ENCODE measurements at places on chromosomes 5 and 9.

- no peak for DNase-seq
Observed at GRCh38 chr9:93156475-93157008, 22.5 kb upstream of the NINJ1 start.

DNA sequence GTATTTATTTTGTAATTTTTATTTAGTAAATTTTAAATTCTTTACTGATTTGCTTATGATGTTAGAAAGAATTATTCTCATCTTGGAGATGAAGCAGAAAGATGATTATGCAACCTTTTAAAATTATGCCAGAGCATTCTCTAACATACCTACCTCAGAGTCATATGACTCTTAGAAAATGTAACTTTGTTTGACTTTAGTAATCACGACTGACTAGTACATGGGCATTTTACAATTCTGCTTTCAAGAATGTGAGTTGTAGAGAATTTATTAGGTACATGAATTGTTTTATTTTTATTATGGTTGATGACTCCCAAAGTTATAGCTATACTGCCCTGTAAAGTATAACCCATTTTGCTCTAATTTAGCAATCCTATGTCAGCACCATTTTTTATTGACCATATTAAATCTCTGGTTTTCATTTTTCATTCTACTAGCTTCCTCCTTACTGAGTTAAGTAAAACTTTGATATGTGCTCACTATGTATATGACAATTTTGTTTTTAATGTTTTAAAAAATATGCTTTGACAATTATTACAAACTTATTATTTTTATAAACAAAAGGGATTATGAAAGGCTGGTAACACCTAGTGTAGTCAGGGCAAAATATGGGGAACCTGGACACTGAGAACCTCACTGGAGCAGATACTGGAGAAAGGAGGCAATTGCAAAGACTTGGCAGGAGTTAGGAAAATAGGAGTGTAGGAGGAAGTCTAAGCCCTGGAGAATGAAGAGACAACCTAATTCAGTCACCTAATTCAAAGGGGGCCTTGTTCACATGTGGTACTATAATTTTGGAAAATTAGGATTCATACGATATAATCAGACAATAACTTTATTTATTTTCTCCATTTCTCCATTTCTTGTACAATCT, 249.7 kb upstream of the DAB2 start:
- DNase-seq = no peak

- no peak for DNase-seq
Observed at GRCh38 chr9:93172666-93173364, 11.1 kb upstream of the WNK2 start.

DNA sequence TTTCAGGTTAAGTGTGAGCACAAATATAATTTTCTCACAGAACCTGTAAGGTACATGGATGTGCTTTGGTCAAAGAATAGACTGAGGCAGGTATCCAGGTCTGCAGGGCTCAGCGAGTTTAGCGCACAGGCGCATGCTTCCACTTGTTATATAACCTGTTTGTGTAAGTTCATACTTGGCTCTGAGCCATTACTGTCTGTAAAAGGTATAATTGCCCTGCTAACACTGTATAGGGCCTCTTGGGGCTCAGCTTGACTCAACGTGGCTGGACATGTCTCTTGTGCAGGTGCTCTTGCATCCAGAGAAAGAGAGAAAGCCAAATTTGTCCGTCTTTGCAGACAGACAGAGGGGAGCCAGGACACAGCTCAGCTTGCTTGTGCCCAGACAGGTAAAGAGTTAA, 759.6 kb downstream of the MTRR start:
- DNase-seq = no peak

DNA sequence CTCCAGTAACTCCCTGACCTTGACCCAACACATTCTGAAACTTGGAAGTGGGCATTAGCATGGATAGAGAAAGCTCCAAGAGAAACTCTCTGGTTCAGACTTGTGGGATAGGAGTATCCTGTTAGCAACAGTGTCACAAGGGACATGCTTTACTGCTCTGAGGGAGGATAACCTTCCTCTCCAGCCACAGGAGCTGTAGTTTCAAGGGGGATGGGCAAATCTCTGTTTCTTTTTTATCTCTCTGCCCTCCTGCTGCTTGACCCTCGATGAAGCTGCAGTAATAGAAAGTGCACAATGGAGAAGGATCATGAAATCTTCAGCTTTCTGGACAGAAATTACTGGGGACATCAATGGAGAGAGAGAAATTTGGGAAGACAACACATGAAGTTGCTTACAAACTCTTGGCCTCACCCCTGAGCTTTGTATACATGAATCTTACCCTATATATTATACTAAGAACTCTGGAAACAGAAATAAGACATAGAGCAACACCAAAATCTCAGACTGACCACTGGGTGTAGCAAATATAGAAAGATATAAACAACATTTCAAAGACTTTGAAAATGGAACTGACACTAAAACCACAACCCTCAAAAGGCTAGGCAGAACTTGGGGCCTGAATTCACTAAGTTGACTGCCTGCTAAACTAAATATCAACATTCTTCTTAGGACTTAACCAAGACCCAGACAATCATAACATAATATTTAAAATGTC, 471.0 kb upstream of the MEF2C start:
- no peak for DNase-seq

GRCh38 chr5:26009742-26010141, 1028.6 kb downstream of the CDH9 start:
- no peak for DNase-seq

GRCh38 chr5:154966081-154966841, 25.4 kb downstream of the MRPL22 start:
- no peak for DNase-seq

DNA sequence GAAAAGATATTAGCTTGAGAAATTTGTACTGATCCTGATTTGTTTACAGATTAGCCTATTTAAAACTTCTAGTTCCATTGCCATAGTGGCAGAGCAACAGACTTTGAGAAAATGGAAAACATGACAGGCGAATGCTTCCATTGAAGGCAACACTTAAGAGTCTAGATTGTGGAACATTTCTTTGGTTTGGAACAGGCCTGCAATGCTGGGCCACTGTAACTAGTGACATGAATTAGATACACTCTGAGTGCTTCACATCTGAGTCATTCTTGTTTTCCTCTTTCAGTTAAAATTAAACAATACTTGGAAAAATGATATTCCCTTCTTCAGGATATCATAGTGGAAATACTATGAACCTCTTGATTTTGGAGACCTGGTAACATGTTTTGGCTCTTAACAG, 453.6 kb upstream of the TUSC1 start:
- DNase-seq = no peak

GRCh38 chr9:84189904-84190303, 150.7 kb downstream of the SLC28A3 start:
- no peak for DNase-seq

DNA sequence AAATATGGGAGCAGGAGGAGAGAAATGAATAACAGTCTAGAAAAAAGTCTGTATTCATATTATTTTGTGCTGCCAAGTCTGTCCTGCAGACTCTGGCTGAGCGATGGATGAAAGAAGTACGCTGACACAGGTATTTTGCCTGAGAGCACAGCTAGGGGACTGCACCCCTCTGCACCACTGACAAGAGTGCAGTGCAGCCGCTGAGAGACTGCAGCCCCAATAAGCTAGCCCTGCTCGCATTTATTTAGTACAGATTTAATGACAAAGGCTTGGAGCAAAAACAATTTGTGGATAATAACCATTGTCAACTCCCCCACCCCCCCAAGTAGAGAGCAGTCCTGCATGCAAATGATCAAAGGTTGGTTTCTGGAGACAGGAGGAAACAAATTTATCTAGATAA, 13.3 kb upstream of the MRPS30 start:
- no peak for DNase-seq

DNA sequence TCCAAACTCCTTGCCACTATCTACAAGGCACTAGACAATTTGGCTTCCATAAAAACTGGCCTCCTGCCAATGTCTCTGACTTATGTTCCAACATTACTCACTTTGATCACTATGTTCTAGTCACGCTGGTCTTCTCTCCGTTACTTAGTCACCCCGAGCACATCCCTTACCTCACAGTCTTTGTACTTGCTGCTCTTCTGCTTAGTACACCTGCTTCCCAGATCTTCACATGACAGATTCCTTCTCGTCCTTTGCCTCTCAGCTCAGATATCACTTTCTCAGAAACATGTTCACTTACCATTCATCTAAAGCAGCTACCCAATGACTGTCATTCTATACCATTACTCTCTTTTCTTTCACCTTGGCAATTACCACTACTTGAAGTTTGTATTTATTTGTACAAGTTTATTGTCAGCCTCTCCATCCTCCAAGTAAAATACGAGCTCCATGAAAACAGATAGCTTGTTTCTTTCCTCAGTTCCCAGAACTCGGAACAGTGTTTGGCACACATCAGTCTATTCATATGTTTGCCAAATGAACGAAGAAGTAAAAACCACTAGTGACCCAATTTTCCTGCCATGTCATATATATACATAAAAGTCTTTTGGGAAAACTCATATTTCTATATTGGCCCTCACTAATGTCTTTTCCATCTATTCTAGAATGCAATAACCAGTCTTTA, 5.9 kb upstream of the SLC22A5 start:
- DNase-seq = peak; percentile 81

- peak; percentile 87 for DNase-seq
Observed at GRCh38 chr5:34687269-34688011, 31.3 kb downstream of the RAI14 start.

DNA sequence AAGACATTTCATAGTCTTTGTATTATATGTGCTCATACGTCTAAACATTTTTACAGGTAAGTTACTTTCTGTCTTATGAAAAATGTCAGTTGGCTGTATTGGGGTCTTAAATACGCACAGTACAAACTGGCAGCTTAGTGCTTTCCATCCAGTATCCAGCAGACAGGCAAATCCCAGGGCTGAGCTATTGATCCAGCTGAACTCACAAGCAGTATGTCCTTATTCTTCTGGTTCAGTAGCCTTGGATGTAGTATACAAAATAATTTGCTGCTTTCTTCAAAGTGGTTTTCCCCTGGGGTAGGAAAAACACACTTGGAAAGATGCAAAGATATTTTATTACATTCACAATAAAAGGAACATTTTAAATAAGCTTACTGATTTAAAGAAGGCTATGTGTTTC, 617.2 kb downstream of the NR2F1-AS1 start:
- DNase-seq = no peak

DNA sequence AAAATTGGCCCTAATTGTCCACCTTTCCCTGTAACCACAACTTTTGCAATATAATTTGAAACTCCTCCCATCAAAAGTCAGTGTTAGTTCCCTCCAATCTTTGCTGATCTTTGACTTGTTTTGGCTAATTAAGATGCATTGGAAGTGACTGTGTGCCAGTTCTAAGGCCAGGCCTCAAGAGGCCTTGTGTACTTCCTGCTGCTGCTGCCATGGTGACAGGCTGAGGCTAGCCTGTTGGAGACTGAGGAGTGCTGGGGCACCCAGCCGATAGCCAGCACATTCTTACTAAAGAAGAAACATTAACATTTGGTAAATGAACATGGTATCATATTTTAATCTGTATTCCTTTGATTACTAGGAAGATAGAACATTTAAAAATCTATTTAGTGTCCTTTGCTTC, 86.5 kb downstream of the SREK1 start:
- DNase-seq = no peak

- DNase-seq = no peak
Observed at GRCh38 chr5:139835656-139836055, 40.0 kb downstream of the PSD2 start.

DNA sequence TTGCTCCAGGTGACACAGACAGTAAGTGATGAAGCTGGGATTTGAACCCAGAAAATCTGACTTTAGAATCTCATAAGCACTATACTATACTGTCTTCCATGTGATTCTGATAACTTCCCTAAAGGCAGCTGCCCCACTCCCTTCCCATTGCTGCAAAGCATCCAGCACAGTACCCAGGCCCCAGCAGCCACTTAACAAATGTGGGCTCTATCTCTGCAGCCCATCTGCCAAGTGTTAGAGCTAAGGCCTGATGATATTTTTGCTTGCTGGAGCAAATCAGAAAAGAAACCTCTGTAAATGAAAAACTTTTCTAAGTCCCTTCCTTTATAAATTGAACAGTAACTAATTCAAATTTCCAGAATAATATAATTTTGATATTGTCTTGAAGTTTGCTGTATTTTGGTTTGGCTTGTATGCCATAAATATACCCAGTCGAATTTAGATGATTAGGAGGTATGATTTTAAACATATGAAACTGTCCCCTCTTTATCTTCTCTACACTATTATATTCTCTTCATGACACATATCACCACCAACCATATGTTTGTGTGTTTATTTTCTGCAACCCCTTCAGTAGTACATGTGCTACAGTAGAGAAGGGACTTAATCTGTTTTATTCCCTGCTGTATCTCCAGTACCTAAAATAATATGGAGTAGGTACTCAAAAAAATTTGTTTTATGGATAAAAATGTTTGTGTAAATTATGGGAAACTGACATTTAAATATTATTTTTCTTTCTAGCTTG, 63.8 kb downstream of the SMIM15 start:
- DNase-seq = no peak

- no peak for DNase-seq
Observed at GRCh38 chr9:89942643-89943042, 337.8 kb downstream of the GADD45G start.

GRCh38 chr5:81424728-81425127, 30.8 kb upstream of the ACOT12 start:
- no peak for DNase-seq
